ENCODE measurements at places on chromosomes 11 and 22.

DNA sequence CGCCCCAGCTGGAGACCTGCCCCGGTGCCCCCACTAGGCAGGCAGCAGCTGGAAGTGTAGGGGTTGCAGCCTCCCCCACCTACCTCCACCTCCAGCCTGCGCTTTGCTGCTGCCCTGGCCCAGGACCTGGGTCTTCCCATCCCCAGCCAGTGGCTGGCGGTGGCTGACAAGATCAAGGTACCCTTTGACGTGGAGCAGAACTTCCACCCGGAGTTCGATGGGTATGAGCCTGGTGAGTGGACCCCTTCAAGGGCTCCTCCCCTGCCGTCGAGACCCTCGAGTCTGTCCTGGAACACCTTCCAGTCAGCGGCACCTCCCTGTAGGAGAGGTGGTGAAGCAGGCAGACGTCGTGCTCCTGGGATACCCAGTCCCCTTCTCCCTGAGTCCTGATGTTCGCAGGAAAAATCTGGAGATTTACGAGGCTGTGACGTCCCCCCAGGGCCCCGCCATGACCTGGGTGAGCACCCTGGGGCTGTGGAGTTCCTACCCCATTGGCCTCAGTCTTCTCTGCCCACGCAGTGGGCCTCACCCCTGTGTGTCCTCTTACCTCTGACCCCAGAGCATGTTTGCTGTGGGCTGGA is 4.4 kb downstream of the PGGHG start:
- DNase-seq: no peak

DNA sequence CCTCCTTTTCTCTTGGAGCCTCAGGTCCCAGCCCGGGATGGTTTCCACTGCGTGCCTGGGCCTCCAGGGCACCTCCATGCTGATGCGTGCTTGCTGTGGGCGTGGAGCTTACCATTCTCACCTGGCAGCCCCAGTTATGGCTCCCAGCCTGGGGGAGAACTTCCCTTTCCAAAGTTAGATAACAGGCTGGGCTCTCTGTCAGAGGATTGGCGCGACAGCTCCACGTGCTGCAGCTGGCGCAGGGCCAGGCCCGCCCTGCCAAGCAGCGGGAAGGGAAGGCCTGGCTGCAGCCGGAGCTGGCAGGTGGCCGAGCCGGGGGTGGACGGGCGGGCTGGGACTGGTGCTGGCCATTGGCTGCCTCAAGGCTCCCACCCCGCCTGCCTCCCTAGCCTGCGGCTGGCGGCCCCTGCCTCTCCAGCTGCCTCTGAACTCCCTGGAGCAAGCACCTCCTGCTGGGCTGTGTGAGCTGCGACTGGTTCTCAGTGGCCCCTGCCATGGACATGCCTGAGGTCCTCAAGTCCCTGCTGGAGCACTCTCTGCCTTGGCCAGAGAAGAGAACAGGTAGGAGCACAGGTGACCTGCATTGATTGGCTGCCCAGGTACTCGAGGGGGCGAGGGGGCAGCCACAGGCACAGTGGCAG is 14.6 kb upstream of the TEF start:
- peak; percentile 99 for DNase-seq

DNA sequence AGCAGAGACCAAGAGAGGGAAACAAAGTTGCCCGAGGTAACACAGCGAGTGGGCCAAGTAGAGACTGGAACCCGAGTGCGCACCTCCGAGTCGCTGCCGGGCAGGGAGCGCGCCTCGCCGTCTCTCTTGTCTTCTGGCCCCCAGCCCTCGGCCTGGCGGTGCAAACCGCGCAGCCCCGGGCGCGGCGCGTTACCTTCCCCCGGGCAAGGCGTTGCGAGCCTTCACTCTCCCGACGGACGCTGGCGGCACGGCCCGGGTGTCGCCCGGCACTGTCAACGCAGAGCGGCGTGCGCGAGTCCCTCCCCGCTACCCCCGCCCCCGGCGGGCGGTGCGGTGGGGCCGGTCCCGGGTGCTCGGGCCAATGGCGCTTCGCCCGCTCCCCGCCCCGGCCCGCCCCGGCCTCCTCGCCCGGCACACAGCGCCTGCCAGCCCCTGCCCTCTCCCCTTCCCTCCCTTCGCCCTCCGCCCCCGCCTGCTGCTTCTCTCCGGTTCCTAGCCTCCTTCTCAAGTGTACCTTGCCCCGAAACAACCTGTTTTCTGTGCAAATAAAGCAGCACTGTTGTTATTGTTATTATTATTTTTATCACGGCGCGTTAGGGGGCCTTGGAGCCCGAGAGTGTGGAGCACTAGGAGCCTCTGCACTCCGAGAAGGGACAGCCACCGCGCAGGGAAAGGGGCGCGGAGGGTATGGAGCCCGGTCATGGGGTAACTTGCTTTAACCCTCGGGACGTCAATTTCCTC is at the start of gene SYTL2:
SYTL2 (minus strand) TSS at position 271 of the 741 bp plus-strand sequence. CDS start 53,416 bp downstream, outside the sequence.
- peak; percentile 80 for DNase-seq

- DNase-seq: peak; percentile 67
These were observed 96.6 kb upstream of the SEZ6L start for GRCh38 chr22:26072621-26073020.

Data from Ammon's horn (tissue), 1 donor.